Stimulated activated CD4-positive, alpha-beta T cell treated with anti-CD3 and anti-CD28 coated beads, TNF-alpha, amount 100 ng/mL, for 24 hours (primary cell): ENCODE measurements at places on chromosomes 3 and 15.

DNA sequence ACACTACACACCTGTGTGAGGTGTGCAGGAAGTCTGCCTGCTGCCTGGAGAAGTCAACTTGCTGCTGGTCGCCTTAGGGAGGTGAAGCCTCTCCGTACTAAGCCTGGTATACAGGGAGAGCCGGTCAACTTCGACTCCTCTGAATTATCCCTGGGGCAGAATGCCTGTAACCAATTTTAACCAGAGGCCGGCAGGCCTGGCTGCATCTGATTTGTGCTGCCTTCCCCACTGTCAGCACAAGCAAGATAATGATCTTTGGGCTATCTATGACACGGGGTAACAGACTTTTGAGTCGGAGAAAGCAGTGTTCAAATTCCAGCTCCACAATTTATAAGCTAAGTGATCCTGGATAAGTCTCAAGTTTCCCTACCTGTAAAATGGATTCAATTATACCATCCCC is 42.3 kb downstream of the MAGEF1 start:
- DNase-seq, result no peak

- no peak for DNase-seq
These were observed 95.5 kb upstream of the COL8A1 start for GRCh38 chr3:99542767-99543518.

- DNase-seq, result no peak
These were observed 9.4 kb upstream of the P2RY1 start for GRCh38 chr3:152825566-152825965.

- no peak for DNase-seq
These were observed 11.3 kb downstream of the LYSMD4 start for GRCh38 chr15:99721896-99722295.

GRCh38 chr3:128573160-128573559 is 77.5 kb downstream of the RPN1 start:
- no peak for DNase-seq

DNA sequence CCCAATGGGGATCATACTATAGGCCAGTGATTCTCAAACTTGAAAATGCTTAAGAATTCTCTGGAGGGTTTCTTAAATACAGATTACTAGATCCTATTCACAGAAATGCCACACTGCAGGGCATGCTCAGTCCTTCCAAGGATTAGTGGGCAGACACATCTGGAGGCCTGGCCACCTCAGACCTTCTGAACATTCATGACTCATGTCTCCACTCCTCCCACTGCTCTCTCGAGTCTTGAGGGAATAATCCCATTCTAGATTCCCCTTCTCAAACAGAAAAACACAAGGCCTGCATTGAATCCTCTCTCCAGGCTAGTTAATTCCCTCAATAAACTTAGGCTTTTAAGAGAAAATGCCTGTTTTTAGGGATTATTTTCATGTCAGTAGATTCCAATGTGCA is 22.1 kb downstream of the ZNF621 start:
- no peak for DNase-seq

DNA sequence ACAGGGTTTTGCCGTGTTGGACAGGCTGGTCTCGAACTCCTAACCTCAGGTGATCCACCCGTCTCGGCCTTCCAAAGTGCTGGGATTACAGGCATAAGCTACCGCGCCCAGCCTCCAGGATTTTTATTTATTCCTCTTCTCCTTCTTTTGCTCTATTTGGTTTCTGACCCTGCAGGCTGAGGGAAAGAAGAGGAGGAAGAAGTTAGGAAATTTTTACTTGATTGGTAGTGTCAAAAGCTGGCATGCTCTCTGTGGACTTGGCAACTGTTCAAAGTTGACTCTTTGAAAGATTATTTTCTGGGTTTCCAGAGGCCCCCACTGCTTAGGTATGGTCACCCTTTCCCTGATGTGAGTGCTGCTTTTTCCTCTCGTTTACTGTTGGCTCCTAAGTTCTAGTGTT is 372.2 kb downstream of the DIPK2A start:
- no peak for DNase-seq

- DNase-seq, result no peak
These were observed 296.6 kb downstream of the SUCLG2 start for GRCh38 chr3:67357610-67358458.

- DNase-seq, result no peak
These were observed 6.1 kb downstream of the OSBPL10 start for GRCh38 chr3:31974964-31975363.

GRCh38 chr3:53728606-53729005 is 117.6 kb downstream of the CHDH start:
- DNase-seq, result no peak
